Sigmoid colon (tissue), 7 donors: ENCODE measurements at places on chromosomes 5 and 9. TPM values are rescaled to one million over a fixed set of nuclear protein-coding genes. Genes with fewer than 3 reads are reported as not detected.

DNA sequence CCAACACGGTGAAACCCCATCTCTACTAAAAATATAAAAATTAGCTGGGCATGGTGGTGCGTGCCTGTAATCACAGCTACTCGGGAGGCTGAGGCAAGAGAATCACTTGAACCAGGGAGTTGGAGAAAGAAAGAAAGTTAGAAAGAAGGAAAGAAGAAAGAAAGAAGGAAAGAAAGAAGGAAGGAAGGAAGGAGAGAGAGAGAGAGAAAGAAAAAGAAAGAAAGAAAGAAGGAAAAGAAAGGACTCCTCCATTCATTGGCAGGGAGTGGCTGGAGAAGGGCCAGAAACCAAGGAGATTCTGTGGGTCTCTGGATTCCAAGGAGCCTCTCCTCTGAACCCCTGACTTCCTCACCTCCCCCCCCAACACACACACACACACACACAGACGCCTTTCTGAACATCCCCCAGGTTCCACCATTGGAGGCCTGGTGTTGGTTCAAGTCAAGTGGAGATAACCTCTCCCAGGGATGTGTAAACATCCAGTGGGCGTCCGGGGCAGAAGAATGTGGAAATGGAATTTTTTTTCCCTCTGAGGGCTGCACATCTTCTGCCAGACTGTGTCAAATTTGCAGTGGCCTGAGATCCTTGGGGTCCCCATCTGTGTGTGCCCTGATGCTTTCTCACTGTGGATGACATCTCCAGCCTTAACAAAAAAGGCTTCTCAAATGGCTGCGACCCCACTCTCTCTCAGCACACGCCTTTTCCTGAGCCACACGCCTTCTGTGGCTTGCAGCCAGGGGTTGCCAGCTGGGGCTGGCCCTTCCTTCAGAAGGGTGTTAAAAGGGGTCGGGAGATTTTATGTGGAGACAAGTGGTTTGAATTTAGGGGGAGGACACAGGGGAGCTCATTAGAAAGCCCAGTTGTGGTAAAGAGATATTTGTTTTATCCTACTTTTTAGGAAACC is 109.3 kb upstream of the HAND1 start:
- no peak for DNase-seq

GRCh38 chr9:98484162-98484561 is 224.6 kb downstream of the GABBR2 start:
- DNase-seq = no peak

DNA sequence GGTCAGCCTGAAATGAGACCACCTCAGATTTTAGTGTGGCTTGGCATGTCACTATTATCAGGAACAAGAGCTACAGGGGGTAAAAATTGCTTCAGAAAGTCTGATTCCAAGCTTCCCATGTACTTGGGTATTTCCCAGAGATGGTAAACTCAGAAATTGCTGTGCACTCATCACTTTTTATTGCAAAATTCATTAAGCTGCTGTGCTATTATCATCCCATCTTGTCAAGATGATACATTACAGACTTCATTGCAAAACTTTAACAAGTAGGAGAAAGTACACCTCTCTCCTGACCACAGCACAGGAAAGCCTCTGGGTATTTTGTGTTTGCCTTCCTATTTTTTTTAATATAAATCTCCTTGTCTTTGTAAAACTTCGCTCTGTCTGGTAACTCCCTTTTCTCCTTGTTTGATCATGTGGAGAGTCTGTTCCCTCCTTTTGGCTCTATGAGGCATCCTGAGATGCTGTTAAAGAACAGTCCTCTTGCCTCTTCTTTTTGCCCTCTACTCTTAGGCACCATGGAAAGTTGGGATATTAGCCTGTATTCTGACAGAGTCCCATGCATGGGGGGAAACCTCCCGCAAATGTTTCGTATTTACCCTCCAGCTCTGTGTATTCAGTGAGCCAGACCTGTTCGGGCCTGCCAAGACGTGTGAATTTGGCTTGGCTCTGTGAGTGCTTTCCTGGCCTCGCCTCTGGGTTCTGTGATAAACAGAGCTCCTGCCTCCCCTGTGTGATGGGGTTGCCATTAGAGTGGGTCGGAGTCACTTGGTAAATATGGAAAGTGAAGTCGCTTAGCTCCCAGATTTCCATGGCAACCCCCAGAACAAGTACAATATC is 260.7 kb downstream of the NR3C1 start:
- DNase-seq = peak; percentile 81

- no peak for DNase-seq
Observed at GRCh38 chr5:127040796-127041520, 10.6 kb upstream of the MARCHF3 start.

- no peak for DNase-seq
Observed at GRCh38 chr9:18493451-18493993, 19.6 kb downstream of the ADAMTSL1 start.

DNA sequence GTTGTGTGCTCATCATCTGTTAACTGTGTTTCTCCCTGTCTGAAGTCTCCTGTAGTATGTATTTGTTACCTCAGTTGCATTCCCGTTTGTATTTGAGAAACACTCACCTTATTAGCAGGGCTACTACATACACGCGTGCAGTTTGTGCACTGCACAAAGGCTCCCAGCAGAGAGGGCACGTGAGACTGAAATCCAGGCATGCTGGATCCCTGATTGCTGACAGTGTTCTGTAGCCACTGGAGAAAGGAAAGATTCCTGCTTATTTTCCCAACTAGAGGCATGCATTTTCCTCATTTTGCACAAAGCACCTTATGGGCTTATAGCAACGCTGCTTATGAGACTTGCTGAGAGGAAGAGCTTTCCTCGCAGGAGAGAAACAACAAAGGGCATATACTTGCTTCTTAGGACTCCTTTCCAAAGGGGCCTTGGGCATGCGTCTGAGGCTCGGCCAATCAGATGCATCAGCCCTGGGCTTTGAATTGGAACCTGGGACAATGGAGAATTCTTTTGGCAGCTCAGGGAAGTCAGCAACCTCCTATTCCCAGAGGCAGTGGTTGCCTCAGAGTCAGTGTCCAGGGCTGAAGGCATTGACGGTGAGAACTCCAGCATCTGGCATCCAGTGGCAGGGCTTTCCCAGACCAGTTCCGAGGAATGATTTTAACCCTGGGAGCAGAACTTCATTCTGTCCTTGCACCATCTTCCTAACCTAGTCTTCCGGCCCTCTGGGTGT is 9.9 kb upstream of the MEGF10 start:
- no peak for DNase-seq

- no peak for DNase-seq
Observed at GRCh38 chr9:13677801-13678200, 398.3 kb upstream of the MPDZ start.

DNA sequence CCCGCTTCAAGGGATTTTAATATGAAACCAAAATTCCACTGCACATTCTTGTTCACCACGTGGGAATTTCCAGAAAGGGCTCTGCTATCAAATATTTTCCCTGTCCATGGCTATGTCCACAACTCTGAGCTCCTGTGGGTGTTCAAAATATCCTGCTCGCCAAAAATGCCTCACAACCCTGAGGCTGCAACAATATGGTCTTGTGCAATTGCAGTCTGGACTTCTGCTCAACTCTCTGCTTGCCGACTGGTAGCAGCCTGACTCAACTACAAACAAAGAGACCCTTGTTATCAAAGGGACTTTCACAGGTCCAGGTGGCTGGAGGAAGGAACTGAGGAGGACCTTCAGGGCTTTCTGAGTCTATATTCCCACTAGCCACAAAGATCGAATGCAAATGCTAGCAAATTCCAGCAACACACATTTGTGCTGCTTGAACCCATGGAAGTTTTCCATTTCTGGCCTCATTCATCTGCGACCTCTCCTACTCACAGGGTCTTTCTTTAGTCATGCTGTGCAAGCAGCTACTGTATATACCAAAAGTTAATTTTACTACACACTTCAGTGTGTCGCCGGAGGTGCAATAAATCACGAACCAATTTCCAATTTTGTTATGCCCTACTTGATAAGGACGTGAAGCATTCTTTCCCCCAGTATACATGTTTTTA is 169.2 kb upstream of the SLC30A5 start:
- no peak for DNase-seq

DNA sequence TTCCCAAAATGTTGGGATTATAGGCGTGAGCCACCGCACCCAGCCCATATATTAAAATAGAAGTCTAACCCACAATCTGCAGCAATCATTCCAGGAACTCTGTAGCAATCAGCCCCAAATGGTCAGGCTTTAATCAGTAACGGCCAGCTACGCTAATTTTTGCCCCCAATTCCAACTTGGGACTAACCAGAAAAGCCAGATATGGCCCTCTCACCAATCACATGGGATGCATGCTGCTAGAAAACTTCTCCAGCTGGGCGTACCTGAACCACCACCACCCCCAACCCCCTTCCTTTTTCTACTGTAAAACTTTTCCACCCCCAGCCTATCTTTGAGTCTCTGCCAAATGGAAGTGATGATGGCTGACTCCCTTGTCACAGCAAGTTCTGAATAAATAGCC is 4.1 kb downstream of the SUSD1 start:
- no peak for DNase-seq

The ACTBL2 gene
- total RNA-seq = not detected

The CDKN2A gene
- total RNA-seq = 2.8 TPM

The PTPRD gene
- total RNA-seq = 7.1 TPM
